ENCODE measurements at places on chromosomes 13 and 19.

- DNase-seq, result no peak
These were observed 79.9 kb downstream of the STK24 start for GRCh38 chr13:98496966-98497365.

DNA sequence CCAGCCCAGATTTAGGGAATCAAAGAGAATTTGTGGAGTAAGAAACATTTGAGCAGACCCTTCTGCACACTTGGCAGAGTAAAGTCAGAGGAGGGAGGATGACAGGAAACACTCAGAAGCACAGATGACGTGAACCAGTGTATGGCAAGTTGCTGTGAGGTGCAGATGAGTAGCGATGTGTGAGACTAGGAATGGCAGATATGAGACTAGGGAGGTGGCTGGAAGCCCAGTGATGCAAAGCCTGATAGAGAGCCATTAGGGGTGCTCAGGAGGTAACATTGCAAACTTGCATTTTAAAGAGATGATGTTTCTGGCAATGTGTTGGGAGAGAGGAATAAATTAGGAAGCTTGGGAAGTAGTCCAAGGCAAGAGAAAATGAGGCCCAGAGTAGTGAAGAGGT, 44.0 kb downstream of the PCDH17 start:
- DNase-seq, result no peak

DNA sequence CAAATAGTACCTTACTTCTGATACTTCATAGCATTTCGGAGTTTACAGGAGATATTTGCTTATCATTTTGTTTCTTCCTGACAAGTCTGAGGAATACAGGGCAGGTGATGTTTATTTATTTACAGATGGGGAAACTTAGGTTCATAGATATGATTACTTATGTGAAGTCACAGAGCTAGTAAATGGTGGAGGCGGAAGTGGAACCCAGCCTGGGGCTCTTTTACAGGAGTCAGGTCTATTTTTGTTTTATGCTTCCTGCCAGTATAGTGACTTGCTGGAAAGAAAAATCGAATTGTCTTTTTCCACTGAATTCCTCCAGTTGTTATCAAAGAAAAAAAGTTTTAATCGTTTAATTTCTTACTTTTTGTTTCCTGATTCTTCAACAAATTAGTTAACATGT, 66.5 kb downstream of the DGKH start:
- DNase-seq, result no peak

DNA sequence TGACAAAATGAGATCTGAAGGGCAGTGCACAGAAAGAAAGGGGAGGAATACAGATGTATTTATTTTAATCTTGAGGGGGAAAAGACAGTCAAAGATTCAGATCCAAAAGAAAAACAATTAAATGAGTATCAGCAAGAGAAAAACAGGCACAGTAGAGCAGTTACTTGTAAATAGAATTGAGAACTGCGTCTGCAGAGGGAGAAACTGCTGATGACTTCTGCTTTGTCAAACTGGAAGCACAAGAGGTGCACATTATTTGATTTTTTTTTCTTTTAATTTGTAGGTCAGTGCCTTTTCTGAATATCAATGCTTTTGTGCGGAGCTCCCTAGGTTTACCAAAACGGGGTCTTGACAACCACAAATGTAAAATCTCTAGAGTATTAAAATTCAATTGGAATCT, 37.3 kb downstream of the EFNB2 start:
- DNase-seq, result no peak

DNA sequence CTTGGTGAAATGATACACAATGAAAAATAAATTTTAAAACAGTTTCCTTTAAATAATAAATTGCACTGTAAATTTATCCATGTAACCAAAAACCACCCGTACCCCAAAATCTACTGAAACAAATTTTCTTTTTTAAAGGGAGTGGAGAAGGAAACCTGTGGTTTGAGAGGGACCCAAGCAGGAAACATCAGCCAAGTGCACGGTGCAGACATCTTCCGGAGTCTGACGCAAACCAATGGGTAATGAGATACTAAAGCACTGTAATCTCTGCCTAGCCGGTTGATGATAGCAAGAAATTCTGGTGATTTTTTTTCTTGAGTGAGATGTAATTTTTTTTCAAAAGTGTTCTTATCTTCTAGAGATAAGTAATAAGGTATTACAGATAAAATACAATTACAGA, 115.4 kb downstream of the ABCC4 start:
- no peak for DNase-seq

- no peak for DNase-seq
These were observed 13.2 kb downstream of the AP3D1 start for GRCh38 chr19:2138061-2138728.

GRCh38 chr19:850221-850978, 1.7 kb upstream of the ELANE start:
- DNase-seq, result peak; percentile 85

DNA sequence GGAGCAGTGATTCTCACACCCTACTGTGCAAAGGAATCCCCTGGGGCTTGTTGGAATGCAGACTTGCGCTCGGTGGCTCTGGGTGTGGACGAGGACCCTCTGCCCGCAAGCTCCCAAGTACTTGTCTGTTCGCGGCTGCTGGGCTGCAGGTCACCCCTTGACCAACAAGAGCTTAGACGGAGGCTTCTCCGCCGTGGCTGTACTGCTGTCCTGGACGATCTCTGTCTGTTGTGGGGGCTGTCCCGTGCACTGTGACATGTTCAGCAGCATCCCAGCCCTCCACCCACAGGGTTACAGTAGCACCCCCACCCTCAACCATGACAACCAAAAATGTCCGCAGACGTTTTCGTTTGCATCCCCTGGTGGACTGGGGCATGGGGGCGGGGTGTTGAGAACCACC, 22.9 kb upstream of the SLC15A1 start:
- DNase-seq, result no peak

GRCh38 chr19:7366701-7367420, 18.1 kb downstream of the ARHGEF18 start:
- peak; percentile 58 for DNase-seq

GRCh38 chr13:113201815-113202214, 6.7 kb downstream of the PCID2 start:
- DNase-seq, result no peak

DNA sequence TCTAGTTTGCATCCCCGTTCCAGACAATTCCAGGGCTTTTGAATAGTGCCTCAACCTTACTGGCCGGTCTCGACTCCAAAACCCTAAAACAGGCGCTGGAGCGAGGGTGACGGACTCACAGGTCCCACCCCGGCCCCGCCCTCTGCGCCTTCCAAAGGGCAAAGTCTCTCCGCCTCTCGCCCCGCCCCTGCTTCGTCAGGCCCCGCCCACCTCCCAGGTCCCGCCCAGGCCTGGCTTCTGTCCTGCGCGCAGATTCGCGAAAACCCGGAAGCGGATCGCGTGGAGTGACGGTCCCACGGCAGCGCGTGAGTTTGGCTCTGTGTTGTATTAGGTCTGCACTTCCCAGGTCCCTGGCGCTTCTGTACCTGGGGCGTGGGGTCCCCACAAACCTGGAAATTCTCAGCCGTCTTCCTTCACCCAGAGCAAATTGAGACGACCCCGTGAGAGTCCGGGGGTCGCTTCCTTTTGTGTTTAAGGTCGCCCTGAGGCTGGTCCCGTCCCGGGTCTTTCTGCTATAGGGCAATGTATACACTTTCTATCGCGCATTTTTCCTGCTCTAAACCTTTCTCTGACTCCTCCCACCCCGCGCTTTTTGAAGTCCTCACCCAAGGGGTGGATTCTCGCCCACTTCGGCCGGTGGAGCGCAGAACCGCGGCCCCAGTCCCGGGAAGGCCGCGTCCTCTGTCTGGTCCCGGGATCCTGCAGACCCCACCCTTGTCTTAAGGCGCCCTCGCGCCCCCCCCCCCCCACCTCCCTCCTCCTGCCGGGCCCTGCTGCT, at the start of gene ZNF813:
ZNF813 (plus strand) TSS at position 249 of the 778 bp plus-strand sequence. CDS start 16,090 bp downstream, outside the sequence.
- DNase-seq, result peak; percentile 95

DNA sequence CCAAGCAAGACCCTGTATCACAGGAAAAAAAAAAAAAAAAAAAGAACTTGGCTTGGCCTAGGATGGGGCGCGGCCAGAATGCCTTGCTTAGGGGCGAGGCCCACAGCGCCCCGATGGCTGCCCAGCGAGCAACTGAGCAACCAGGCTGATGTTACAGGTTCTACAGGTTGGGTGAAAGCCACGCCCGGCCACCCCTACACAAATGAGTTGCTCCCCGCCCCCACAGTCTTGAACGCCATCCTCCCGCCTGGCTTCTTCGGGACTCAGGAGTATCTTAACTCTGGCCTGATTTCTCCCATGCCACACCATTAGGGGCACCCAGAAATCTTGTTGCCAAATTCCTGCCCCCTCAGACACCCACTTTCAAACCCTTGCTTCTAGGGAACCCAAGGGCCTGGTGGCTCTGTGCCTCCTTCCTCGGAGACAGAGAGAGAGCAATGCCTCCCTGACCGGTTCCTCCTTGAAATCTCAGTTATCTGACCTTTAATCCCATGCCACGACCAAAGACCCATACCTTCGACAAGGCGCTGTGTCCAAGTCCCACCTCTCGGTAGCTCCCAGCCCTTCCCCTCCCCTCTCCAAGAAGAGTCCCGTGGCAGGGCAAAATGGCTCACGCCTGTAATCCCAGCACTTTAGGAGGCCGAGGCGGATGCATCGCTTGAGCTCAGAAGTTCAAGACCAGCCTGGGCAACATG, 1.1 kb upstream of the CBLC start:
- no peak for DNase-seq

DNA sequence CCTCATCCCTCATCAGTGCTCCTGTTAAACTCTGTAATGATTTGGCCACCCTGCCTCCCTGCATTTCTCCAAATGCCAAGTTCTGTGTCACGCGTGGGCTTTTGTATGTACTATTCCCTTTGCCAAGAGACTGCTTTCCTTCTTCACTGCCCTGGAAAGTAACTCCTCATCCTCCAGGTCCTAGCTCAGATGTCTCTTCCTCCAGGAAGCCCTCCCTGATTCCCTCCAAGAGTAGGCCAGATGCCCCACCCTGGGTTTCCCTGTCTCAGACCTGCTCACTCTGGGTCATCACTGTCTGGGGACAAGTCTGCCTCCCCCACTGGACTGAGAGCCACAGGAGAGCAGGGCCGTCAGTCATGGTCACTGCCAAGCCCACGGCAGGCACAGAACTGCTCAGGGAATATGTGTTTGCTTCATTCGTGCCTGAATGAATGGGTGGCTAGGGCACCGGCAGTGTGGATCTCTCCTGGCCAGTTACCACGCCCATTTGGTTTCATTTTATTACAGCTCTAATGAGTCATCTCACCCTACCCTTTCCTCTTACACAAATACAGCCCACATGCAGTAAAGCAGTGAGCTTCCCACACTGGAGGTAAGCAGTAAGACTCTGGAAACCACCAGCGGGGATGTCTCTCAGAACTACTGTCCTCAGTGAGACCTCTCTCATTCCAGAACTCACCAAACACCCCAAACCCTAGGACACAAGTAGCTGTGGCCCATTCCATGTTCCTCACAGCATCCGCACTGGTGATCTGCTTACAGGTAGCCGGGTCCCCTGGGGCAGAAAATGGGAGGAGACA, 12.1 kb upstream of the GPR4 start:
- peak; percentile 65 for DNase-seq

Data from NCI-H69 (cell line).